ENCODE measurements at places on chromosomes 7 and 10.

GRCh38 chr10:45058992-45059561 is 58.4 kb downstream of the ZNF22 start:
- ATAC-seq, result no peak

DNA sequence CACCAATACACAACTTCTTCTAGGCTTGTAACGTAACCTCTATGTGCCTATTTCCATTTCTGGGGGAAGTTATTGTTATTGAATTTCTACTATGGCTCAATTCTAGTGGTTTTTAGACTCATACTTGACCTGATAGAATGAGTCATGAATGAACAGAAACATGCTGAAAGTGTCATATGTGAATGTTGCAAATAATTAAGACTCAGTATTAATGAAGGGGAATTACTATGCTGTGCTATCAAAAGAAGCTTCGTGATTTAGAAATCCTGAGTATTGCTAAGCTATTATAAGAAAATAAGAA is 135.1 kb upstream of the ZWINT start:
- ATAC-seq, result no peak

- ATAC-seq, result peak; percentile 72
Measured at GRCh38 chr7:34675749-34676374, 17.8 kb downstream of the NPSR1 start.

GRCh38 chr7:108838198-108838597 is 268.5 kb downstream of the DNAJB9 start:
- ATAC-seq, result no peak

DNA sequence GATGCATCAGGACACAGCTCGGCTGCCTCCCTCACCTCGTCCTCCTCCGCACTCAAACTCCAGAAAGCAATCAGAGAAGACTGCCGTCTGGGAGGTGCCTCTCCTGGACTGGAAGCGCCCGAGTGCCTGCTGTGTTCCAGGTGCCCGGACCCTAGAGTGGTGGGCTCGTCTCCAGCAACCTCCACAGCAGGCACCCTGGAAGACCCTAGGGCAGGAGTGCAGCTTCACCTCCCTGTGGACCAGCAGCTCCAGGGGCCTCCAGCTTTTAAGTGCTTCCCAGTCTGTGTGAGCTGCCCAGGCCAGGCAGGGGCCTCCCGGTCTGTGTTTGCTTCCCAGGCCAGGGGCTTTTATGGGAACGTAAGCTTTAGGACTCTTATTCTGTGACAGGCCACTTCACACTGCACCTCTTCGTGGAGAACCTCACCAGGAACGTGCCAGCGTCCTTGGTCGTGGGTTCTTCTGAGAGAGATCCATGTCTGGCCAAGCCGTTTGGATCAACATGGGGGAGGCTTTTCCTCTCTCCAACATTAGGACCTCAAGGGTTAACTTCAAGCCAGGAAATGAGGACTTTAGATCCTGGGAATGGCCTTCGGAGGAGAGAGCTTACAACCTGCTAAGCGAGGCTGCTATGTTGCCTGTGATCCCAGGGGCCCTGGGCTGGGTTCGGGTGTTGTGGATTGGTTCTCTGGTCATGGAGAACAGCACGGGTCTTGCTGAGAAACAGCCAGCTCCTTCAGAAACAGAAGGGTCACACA is 5.9 kb upstream of the PWWP2B start:
- ATAC-seq, result no peak

DNA sequence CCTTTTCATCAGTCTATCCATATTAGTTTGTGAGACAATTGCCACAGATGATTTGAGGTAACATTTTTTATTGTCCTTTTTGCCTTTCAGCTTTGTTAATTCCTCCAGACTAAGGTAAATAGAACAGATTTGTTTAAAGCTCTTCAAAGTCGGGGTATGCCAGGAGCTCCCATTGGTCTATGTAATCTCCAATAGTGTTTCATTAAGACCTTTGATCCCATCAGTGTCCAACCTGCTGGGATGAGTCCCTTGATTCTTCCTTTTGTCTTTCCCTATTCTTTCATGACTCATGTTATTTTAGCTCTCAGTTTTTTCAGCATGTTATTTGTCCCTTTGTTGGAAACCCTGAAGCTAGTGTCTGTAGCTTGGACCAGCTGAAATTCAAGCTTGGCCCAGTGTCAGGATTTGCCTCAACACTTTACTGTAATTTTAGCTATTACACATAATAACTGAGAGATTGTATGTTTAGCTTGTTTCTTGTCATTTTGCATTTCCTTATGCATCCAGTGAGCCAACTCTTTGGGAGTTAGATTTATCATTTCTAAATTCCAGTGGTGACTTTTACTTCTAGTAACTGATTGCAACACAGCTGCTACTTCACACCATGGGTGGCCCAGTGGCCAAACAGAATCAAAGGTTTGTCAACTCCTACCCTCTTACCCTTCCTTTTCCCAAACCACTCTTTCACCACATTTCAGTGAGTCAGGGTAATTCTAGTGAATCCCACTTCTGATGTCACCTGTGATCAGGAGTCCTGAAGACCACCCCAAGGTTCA is 15.3 kb downstream of the AGBL3 start:
- ATAC-seq, result no peak

DNA sequence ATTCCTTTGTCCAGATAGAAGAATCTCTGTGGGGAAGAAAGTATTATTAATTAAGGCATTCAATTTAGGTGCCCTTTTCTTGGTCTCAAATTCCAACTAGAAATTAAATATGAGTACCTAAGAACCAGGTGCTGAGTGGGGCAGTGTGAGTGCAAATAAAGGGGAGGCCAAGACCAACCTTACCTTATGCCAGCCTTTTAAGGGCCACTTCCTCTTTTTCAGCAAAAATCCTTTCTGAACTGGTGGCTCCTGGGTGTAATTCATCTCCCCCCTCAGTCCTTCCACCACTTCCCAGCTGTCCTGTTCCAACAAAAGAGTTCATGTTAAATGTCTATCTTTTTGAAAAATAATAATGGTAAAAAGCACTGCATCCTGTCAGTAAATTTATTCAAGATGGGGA is 108.2 kb downstream of the OSBPL3 start:
- no peak for ATAC-seq

- no peak for ATAC-seq
Measured at GRCh38 chr7:5478568-5479430, 55.2 kb upstream of the TNRC18 start.

- no peak for ATAC-seq
Measured at GRCh38 chr7:91041901-91042484, 222.2 kb upstream of the FZD1 start.

DNA sequence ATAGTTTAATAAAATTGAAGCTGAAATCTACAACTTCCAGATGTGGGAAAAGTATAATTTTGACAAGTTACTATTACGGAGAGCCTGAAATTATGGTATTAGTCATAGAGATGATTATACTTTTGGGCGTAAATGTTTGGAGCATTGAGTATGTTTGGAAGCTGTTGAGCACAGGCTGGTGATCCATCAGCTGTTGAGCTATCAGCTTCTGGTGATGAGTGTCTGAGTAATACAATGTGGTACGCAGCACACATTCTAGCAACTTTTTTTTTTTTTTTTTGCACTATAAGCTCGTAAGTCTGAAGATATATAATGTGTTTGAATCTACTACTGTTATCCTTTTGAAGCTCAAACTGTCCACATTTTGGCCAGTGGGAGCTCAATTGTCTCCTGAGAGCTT is 123.4 kb downstream of the ATE1 start:
- no peak for ATAC-seq

GRCh38 chr10:109219935-109220605 is 703.2 kb downstream of the XPNPEP1 start:
- ATAC-seq, result no peak

- ATAC-seq, result no peak
Measured at GRCh38 chr10:21527598-21528235, 2.2 kb upstream of the SKIDA1 start.

DNA sequence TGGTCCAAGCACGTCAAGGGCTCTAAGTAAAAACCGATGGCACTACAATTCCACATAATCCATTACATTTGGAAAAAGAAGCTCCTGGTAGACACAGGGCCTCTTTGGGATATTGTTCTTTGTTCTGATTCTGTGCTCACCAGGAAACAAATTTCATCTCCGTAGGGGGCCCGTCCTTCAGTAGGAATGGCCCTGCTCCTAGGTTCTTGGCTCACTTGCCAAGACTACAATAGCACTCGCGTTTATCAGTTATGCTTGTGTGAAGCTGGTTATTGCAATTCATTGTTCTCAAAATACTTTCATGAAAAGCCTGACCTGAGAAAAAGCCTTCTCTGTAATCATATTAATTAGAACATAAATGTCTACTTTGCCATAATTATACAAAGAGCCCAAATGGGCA is 10.3 kb upstream of the ZC3HAV1L start:
- no peak for ATAC-seq

DNA sequence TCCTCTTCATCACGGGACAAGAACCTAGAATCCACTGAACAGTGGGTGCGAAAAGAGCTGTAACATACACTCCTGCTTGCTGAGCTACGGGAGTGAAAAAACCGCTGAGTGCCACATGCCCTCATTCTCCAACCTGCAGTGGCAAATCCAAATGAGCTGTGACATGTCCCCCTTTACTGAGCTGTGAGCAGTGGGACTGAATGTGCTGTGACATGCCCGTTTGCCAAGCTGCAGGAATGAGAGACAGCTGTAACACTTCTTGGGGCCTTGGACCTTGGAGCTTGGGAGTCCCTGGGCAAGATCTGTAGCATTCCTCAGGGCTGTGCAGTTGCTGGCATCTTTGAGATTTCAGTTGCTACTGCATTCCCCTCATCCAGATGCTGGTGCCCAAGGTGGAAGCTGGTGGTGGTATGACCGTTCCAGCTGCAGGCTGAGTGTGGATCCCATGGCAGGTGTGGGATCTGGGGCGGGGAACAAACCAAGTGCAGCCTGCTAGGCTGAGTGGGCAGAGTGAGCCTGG is 85.0 kb downstream of the TMEM106B start:
- no peak for ATAC-seq

DNA sequence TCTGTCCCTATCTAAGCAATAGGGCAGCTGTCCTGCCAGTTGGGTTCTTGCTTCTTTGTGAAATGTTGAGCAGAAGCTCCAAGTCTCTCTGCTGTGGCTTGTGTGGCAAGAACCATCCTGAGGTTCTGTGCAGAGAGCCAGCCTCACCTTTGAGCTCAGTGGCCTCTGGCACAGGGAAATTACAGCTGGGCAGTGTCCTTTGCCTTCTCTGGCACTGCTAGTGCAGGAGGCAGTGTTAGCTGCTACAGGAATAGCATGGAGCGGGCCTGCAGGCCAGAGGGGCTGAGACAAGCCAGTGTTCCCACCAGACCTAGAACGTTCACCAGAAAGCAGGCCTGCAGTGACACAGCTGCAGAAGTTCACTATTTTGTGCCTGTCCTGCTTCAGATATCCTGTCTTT is 1.8 kb downstream of the PRXL2A start:
- no peak for ATAC-seq

- peak; percentile 76 for ATAC-seq
Measured at GRCh38 chr7:125061776-125062397, 132.3 kb upstream of the POT1 start.

GRCh38 chr10:72026278-72027111 is 61.9 kb downstream of the SPOCK2 start:
- no peak for ATAC-seq

GRCh38 chr7:27709137-27710075 is 30.6 kb upstream of the TAX1BP1 start:
- ATAC-seq, result peak; percentile 96

- no peak for ATAC-seq
Measured at GRCh38 chr7:147571436-147572185, 1019.0 kb upstream of the C7orf33 start.

GRCh38 chr7:5699467-5700384 is 81.7 kb downstream of the RNF216 start:
- ATAC-seq, result no peak

- peak; percentile 50 for ATAC-seq
Measured at GRCh38 chr10:50501478-50501877, 122.3 kb downstream of the SGMS1 start.

- ATAC-seq, result peak; percentile 40
Measured at GRCh38 chr10:93876381-93876780, 17.4 kb upstream of the SLC35G1 start.

DNA sequence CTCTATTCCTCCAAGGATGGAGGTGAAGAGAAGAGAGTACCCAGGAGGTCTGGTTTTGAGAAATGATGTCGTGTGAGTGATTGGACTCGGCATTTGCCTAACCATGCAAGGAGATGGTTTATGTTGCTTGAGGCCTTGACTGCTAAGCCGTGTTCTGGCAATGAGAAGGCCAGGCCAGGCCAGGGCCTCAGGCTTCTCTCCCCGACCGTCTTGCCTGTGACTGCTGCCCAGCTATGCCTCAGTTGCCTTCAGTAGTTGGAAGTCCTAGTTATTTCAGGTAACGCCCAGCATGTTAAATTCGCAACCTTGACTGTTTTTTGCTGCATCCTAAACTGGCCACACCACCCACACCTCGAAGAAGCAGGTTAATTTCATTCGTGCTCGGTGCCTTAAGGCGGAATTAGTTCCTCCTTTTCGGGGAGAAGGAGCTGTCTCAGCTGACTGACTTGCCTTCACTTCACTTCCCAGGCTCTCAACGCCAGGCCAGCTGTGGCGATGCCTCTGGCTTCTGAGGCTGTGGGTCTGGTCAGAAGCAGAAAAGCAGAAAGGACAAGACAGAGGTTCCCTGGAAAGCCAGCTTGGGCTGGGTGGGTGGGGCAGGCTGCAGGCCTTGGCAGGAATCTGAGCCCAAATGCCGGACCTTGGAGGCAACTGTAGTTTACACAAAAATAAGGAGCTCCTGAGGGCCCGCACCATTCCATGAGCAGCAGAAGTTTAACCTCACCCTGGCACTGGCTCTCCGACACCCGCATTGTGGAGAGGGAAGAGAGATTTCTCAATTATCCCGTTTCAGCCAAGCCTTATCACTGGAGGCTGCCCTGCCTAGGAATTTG is 61.9 kb upstream of the SAMD8 start:
- no peak for ATAC-seq

- no peak for ATAC-seq
Measured at GRCh38 chr7:91517201-91517785, 253.1 kb downstream of the FZD1 start.

DNA sequence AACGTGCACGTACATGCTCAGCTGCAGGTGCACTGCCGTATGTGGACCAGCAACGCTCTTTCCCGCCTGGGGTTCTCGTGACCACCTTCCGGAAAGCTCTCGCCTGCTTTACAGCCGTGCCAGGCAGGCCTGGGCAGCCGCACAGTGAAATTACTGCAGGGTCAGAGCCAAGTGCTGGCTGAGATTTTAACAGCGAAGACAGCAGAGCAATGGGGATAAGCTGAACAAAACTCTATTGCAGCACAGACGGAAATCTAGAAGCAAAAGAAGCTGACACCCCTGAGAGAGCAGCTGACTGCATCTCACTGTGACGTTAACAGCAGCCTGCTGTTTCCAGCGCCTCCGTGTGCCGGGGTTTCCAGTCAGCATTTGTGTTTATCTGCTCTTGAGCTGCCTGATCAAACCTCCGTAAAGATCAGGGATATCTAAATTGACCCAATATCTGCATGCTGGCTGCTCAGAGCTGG is 179.0 kb downstream of the DIP2C start:
- no peak for ATAC-seq

- ATAC-seq, result no peak
Measured at GRCh38 chr7:25672496-25672895, 444.2 kb upstream of the NPVF start.

DNA sequence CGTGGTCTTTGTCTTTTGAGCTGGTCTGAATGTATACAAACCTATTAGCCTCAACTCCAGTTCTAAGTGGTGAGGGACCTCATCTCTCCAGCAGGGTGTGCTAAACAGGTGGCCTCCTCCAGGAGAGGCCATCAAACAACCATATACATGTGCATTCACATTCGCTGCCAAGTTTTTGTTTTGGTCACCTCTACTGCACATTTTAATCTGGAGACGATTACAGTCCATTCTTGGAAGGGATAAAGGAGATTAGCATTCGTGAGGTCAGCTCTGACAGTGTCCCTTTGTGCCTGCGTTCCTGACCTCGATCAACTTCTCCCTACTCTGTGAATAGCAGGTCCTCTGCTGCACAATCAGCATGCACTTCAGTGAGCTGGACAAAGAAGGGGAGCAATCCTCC is 60.8 kb downstream of the RHOBTB1 start:
- ATAC-seq, result peak; percentile 87

GRCh38 chr10:129809841-129810240 is 154.2 kb downstream of the EBF3 start:
- ATAC-seq, result no peak

All from SK-N-SH treated with all-trans-retinoic acid at 6 μM for 48 hours (cell line).